ENCODE measurements at places on chromosomes 1 and 21. TPM values are rescaled to one million over a fixed set of nuclear protein-coding genes. Genes with fewer than 3 reads are reported as not detected.
A peak's percentile ranks its signal among the peaks of the same experiment; 100 is the strongest.

DNA sequence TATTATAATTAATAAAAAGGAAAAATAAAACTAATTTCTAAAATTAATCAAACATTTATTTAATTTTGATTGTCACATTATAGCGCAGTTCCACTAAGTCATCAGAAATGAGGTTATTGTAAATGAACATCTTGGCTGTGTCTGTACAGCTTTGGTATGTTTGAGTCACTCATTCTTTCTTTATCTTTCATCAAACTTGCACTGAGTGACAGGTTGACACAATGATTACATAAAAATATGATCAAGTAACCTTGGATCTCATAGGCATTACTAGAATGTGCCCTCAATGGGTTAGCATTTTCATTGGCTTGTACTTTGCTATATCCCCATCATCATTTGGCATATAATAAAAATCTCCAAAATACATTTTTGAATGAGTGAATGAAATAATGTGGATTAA lies 1353.2 kb upstream of the ADGRL2 start:
- no peaks in the 10 kb centered on the region for H3K27me3 ChIP-seq
- no peak overlapping the region for H3K27ac ChIP-seq
- no peak for DNase-seq
- no peaks in the 10 kb centered on the region for H3K4me1 ChIP-seq

GRCh38 chr1:40372658-40373322 lies 737 bp upstream of the SMAP2 start:
- peaks cover 9% of the 10 kb centered on the region for H3K4me1 ChIP-seq
- H3K4me3 ChIP-seq: peak overlapping the region; percentile 82
- peaks cover 8% of the 10 kb centered on the region for H3K27me3 ChIP-seq

The SLC9C2 gene
- 0.98 TPM for total RNA-seq

GRCh38 chr1:245671349-245671748 lies 516.6 kb downstream of the KIF26B start:
- no peaks in the 10 kb centered on the region for H3K36me3 ChIP-seq
- H3K27ac ChIP-seq: no peak overlapping the region
- peaks cover 4% of the 10 kb centered on the region for H3K27me3 ChIP-seq
- H3K4me1 ChIP-seq: peaks cover 2% of the 10 kb centered on the region

GRCh38 chr1:59645893-59646292 lies 168.9 kb upstream of the HOOK1 start:
- DNase-seq: no peak
- no peaks in the 10 kb centered on the region for H3K4me1 ChIP-seq
- no peak overlapping the region for H3K4me3 ChIP-seq
- H3K27ac ChIP-seq: no peak overlapping the region

DNA sequence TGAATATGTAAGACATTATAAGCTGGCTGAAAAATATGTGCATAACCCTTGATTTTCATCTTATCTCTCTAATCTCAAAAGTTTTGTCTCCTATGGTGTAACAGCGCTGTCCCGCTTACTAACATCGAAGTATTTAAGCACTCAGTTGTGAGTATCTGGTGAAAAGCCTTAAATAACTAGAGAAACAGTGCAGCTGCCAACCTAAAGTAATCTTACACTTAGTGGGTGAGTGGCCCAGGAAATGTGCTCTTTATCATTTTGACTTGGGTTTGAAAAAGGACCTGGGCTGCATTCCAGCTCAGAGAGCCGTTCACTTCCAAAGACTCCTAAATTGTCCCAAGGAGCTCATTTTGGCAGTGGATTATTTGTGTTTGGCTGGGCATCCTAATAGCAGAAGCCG lies 225.9 kb downstream of the SPATA17 start:
- no peaks in the 10 kb centered on the region for H3K27me3 ChIP-seq
- no peak for DNase-seq
- H3K4me3 ChIP-seq: no peak overlapping the region
- H3K4me1 ChIP-seq: peaks cover 7% of the 10 kb centered on the region

DNA sequence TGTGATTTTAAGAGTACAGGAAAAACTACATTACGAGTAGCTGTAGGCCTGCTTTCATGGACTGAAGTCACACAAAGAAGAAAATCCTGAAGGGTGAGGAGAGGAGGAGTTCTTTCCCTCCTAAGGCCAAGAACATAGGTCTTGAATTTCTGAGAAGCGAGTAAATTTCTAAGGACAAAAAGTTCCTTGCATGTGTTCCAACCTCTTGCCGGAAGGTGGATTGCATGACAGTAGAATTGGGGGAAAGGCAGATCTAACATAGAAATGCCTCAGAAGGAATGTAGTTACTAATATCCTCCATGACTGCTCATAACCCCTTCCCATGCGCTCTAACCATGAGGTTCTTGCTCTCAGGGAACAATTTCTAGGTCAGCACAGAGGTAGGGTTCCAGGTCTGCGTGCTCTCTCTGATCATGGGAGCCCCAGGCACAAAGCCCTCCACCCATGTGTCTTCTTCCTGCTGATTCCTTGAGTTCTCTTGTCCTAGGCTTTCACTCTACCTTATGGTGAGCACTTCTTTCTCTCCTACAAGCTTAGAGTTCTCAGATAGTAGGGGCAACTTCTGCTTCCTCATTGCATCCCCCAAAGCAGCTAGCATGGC lies 13.7 kb downstream of the CD2 start:
- no peaks in the 10 kb centered on the region for H3K4me1 ChIP-seq
- peaks cover 4% of the 10 kb centered on the region for H3K36me3 ChIP-seq
- no peak for DNase-seq
- no peak overlapping the region for H3K27ac ChIP-seq
- no peaks in the 10 kb centered on the region for H3K27me3 ChIP-seq
- no peak overlapping the region for H3K4me3 ChIP-seq

The DENND4B gene
- total RNA-seq: 72.9 TPM

DNA sequence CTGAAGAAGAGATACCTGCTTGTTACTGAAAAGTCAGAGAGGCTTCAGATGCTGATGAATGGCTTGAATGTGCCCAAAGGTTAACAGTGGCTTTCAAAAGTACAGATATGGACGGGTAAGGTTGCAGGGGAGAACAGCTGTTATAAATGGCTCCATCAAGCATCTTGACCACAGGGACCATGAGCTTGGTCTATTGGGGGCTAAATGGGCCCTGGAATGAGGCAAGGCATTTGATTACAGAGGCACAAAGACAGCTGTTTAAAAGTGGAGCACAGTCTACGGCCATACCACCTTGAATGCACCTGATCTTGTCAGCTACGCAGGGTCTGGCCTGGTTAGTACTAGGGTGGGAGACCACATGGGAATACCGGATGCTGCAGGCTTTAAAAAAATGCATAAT lies 48.3 kb downstream of the C1orf198 start:
- no peak for DNase-seq
- peaks cover 3% of the 10 kb centered on the region for H3K27me3 ChIP-seq
- H3K4me3 ChIP-seq: no peak overlapping the region
- no peak overlapping the region for H3K27ac ChIP-seq
- peaks cover 18% of the 10 kb centered on the region for H3K4me1 ChIP-seq

DNA sequence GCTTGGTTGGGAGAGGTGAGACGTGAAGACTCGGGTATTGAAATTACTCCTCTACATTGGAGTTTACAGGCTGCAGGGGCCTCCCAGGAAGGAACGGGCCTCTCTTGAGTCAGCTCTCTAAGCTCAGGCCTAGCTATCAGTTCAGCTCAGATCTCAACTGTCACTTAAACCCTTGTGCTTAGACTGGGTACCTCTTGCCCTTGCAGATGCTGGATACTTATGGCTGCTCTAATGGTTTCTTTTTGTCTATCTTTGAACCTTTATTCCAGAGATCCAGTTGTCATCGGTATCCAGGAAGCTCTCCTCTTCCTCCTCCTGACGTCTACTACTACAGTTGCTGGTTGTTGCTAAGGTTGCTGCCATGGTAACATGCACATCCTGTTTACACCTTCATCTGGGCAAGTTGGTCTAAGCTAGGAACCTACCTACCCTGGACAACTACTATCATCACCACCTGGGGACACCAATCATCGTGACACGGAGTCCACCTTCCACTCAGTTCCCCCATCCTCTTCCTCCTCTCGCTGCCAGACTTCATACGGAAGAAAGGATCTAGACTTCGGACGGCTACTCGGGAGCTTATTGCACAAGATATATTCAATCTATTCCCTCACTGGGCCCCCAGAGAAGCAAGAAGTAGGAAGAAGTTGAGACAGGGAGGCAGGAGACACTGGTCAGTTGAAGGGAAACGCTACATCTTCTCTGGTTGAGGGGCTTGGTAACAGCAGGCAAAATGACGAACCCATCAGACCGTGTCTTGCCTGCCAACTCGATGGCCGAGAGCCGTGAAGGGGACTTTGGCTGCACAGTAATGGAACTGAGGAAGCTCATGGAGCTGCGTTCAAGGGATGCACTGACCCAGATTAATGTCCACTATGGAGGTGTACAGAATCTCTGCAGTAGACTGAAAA lies 56.1 kb downstream of the ATP2B4 start:
- no peaks in the 10 kb centered on the region for H3K36me3 ChIP-seq
- no peak overlapping the region for H3K4me3 ChIP-seq
- no peaks in the 10 kb centered on the region for H3K27me3 ChIP-seq
- DNase-seq: no peak

The C8B gene
- not detected for total RNA-seq

The SH2D5 gene
- 1.2 TPM for total RNA-seq

- no peaks in the 10 kb centered on the region for H3K27me3 ChIP-seq
- H3K4me3 ChIP-seq: no peak overlapping the region
- H3K36me3 ChIP-seq: no peaks in the 10 kb centered on the region
These were observed 47.2 kb downstream of the C1orf21 start for GRCh38 chr1:184433956-184434502.

GRCh38 chr1:198901266-198901665 lies 262.4 kb downstream of the PTPRC start:
- DNase-seq: no peak

- no peak for DNase-seq
- peaks cover 3% of the 10 kb centered on the region for H3K4me1 ChIP-seq
- H3K36me3 ChIP-seq: no peaks in the 10 kb centered on the region
- H3K4me3 ChIP-seq: no peak overlapping the region
These were observed 650.9 kb upstream of the ADGRL2 start for GRCh38 chr1:81149649-81150325.

DNA sequence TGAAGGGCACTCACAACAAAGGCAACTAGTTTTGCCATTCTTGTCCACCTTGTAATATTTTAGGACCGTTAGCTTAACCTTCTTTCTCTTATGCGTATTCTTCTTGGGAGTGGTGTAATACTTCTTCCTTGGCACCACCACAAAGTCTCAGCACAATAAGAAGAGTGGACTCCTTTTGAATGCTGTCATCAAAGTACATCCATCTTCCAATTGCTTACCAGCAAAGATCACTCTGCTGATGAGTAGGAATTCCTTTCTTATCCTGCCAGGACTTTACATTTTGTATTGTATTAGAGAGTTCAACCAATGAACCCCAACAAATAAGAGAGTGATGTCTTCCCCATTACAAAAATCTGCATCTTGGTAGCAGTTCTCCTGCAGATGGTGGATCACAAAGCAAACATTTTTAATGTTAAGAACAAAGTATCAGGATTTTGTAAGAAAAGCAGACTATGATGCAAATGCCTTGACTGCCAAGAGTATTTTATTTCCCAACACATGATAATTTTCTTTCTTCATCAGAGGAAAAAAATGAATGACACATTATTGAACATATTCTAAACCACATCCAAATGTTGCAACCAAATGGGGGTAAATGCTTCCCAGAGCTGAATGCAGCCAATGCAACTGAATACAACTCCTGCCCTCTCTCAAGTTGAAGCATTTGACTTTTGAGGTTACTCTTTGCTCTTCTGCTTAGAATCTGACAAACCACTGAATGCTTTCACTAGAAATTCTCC lies 5.1 kb upstream of the ARNT start:
- H3K27me3 ChIP-seq: no peaks in the 10 kb centered on the region
- no peak overlapping the region for H3K27ac ChIP-seq
- H3K4me3 ChIP-seq: no peak overlapping the region
- no peaks in the 10 kb centered on the region for H3K36me3 ChIP-seq

GRCh38 chr1:20470194-20470593 lies 15.8 kb downstream of the CAMK2N1 start:
- peaks cover 5% of the 10 kb centered on the region for H3K27me3 ChIP-seq
- H3K36me3 ChIP-seq: no peaks in the 10 kb centered on the region
- H3K4me1 ChIP-seq: peaks cover 13% of the 10 kb centered on the region

The APCS gene
- not detected for total RNA-seq

GRCh38 chr1:204222764-204223055 lies 8.9 kb upstream of the GOLT1A start:
- peak overlapping the region; percentile 36 for H3K4me3 ChIP-seq
- DNase-seq: no peak
- no peak overlapping the region for H3K27ac ChIP-seq
- peaks cover 2% of the 10 kb centered on the region for H3K27me3 ChIP-seq
- H3K36me3 ChIP-seq: peaks cover 5% of the 10 kb centered on the region

GRCh38 chr1:76080552-76081079 lies 6.1 kb downstream of the ST6GALNAC3 start:
- H3K27ac ChIP-seq: no peak overlapping the region
- H3K4me3 ChIP-seq: no peak overlapping the region
- DNase-seq: no peak
- no peaks in the 10 kb centered on the region for H3K27me3 ChIP-seq

DNA sequence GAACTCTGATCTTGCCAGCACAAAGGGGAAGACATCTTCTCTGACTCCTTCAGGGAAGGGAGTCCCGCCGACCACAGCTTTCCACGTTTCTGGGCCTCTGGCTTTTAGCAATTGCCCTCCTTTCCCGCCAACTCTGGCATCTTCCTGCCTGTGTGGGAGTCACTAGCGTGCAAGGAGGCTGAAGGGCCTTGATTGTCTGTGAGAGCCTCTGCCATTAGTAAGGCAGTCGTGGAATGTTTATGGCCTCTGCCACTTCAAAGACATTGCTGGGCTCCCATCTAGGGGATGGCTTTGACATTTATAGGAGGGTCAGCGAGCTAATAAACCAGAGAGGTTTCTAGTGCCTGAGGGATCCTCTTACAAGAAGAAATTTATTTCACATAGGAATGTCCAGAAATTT lies 14.3 kb upstream of the PROK1 start:
- no peak for DNase-seq
- H3K36me3 ChIP-seq: no peaks in the 10 kb centered on the region
- peaks cover 2% of the 10 kb centered on the region for H3K27me3 ChIP-seq
- H3K27ac ChIP-seq: no peak overlapping the region

DNA sequence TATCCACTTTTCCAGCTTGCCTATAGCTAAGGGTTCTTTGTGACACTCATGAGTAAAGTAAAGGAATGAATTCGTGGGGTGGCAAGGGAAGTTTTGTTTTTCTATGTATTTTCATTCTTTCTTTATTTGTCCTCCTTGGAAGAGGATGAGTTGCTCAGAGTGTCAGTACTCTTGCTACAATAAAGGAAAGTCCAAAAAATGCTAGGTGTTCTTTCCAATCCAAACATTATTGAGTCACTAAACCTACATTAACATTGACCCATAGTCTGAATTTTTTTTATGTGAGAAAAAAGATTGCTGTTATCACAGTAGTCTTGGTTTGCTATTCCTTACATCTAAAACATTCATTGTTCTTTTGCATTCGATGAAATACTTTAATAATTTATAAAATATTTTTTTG lies 959.9 kb upstream of the ADGRL4 start:
- H3K27ac ChIP-seq: no peak overlapping the region
- no peak for DNase-seq
- H3K4me3 ChIP-seq: no peak overlapping the region

DNA sequence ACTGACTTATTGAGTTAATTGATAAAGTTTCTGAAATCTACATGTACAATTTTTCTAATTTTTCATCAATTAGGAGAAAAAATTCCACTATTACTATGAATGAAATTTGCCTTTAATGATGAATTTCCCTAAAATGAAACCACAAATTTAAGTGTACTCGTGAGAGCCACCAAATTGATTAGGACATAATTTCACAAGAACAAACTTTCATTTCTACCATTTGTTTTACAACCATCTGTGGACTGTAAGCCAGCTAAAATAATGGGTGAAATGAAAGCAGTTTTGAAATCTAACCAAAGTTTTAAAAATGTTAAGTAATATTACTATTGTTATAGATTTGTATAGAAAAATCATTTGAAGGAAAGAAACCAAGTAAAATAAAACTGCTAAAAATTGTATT lies 41.8 kb downstream of the AGL start:
- no peak for DNase-seq
- H3K4me3 ChIP-seq: no peak overlapping the region
- no peak overlapping the region for H3K27ac ChIP-seq
- no peaks in the 10 kb centered on the region for H3K27me3 ChIP-seq

Data from glutamatergic neuron (in vitro differentiated cells).